ENCODE measurements at places on chromosomes 1 and 21.

DNA sequence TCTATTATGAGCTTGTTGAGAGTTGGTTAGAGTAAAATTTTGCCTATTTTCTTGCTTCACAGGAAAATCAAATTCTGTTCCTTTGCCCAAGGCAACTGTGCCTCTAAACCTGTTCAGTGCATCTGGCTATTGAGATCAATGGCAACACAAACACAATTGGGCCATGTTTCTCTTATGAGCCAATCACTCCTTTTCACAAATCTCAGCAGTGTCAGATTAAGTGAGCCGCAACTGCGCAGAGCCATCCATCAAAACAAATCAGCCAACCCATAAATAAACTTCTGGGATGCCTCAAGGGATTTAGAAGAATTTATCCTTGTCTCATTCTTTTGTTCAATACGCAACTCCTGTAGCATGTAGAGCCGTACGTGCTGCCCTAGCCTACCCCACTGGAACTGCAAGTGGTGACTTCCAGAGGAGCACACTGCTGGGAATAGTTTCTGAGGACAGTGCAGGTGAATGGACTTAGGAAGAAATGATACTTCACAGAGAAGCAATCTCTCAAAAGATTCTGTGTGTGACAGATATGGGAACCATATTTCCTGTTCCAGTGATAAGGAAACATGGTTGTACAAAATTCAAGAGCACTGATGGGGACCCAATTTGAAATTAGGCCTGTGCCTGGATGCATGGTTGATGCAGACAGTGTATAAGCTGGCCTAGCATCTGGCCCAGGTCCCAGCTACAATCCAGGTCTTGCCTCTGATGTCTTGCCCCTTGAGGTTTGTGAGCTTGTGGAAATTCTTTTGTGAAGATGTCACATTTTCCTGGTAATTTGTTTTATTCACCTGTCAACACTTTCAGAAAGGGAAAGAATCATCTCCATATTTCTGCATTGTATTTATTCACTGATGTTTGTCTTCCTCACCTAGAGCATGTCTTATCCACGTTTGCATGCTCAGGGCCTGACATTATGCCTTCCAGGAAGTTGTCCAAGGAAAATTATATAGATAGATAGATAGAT, 166.2 kb downstream of the URB2 start:
- DNase-seq = no peak

- no peak for DNase-seq
Measured at GRCh38 chr1:58443986-58444868, 102.3 kb downstream of the OMA1 start.

DNA sequence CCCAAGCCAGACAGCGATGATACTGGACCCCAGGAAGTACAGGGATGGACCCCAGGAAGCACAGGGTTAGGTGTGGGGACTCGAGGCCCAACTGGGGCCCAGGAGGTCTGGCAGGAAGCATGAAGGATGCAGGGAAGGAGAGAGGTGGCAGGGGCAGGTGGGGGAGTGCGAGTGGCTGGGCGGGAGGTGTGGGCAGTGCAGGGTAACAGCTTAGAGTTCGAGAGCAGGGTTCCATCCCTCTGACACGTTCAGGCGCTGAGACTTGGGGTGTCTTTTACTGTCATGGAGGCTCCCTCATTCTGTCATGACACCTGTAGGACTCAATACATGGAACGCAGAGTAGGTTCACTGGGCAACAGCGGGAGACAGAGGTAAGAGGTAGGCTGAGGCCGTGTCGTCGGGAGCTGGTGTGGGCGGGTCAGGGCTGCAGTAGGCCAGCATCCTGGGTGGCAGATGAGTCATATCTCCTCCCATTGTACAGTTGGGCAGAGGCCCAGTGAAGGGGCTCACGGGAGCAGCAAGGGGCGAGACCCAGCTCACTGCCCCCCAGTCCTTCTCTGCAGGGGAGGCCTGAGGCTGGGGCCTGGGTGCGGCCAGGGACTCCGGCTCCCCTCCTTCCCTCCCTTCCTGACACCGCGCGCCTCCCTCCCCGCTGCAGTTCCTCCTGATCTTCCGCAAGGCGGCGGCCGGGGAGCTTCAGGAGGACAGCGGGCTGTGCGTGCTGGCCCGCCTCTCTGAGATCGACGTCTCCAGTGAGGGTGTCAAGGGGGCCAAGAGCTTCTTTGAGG, 11.6 kb upstream of the CTRC start:
- DNase-seq = no peak

DNA sequence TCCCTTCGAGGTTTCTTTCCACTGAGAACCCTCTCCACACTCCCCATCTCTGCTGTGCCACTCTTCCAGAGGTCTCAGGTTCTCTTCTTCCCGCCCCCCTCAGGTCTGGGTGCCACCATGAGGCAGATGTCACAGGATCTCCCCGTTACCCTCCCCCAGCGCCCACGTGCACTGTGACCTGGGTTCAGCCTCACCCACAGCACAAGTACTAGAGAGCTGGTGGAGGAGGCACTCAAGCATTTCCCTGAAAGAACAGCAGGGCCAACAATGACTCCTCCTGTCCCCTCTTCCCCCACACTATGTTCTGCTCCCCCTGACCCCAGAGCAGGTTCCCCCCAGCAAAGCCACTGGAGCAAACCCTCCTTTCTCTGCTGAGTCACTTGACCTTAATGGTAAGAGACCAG, 14.3 kb downstream of the PLEKHA6 start:
- DNase-seq = no peak

- DNase-seq = no peak
Measured at GRCh38 chr1:5298376-5298775, 644.0 kb downstream of the AJAP1 start.

DNA sequence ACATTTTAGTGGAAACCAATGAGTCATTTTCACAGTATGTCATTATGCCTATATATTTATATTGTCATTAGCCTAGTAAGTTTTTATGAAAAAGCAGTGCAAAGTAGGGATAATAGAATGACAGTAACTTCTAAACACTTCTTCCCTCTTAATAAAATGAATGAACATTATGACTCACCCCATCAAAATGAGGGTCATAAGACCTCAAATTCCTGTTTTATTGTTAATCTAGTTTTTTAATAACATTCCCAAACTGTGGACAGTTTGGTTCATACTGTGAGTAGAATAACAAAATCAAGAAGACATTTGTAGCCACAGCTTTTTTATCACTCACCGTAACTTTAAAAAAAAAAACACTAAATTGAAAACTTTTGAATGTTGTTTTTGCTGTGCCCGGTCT, 160.5 kb downstream of the LRRC40 start:
- peak; percentile 16 for DNase-seq

- no peak for DNase-seq
Measured at GRCh38 chr1:244917073-244917670, 52.8 kb upstream of the HNRNPU start.

- DNase-seq = no peak
Measured at GRCh38 chr21:17513214-17514123, 626 bp downstream of the CXADR start.

DNA sequence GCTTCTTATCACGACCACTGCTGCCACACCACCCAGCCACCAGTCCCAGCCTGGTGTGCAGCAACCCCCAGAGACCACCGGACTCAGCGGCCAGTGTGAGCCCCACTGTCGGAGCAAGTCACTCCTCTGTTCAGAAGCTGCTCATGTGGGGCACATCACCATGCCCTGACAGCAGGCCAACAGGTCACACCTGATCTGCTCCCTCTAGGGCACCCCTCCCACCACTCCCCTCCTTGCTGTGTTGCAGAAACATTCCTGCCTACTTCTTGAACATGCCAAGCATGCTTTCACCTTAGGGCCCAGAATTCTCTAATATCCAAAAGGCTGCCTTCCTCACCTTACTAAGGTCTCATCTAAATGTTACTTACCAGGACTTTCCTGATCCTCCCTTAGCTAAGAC, 146.5 kb downstream of the SLC45A1 start:
- DNase-seq = no peak

DNA sequence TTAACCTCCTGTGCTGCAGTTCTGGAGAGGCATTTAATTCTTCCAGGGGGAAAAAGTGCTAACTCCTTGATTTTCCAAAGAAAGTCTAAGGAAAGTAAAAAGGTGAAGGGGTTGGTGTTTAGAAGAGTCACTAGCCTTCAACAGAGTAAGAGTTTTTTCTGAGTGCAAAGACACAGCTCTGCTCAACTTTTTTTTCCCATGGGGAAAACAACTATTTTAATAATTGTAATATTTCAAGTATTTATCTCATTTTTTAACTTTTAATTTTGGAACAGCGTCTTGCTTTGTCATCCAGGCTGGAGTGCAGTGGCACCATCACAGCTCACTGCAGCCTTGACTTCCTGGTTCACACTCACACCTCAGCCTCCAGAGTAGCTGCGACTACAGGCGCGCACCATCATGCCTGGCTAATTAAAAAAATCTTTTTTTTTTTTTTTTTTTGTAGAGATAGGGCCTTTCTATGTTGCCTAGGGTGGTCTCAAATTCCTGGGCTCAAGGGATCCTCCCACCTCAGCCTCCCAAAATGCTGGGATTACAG, 202.6 kb downstream of the APP start:
- DNase-seq = no peak

DNA sequence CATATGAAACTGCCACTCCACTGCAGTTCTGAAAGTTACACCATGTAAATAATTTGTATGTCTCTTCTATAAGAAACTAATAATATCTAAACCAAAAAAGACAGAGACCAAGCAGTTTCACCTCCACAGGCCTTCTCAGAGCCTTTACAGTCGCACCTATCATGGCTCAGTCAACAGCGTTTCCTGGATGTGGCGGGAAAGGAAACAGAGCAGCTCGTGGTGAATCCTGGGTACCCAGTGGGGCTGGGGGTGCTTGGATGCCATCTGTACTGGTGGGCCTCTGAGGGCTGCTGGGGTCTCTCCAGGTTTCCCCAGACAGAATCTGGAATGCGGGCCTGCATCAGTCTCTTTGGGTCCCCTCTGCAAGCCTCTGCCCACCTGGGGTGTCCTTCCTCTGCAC, 100.2 kb upstream of the CASZ1 start:
- DNase-seq = no peak

- no peak for DNase-seq
Measured at GRCh38 chr1:50066806-50067205, 41.9 kb upstream of the ELAVL4 start.

DNA sequence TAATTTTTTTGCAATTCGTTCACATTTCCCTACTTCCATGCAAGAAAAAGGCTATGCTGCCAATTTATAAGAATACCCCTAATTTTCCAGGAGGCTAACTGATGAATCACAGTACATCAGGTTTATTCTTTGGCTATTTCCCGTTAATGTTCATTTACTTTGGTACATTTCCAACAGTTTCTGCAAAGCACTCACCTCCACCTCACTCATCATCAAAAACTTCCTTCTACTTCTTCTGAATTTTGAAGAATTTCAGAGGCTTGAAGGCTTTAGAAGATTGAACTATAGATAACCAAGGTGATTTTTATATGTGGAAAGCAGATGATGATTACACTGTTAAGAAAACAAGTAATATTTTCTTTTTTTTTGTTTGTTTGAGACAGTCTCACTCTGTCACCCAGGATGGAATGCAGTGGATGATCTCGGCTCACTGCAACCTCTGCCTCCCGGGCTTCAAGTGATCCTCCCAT, 60.5 kb upstream of the HP1BP3 start:
- peak; percentile 45 for DNase-seq

GRCh38 chr1:184940694-184941409, 33.5 kb downstream of the NIBAN1 start:
- DNase-seq = no peak

GRCh38 chr1:200778766-200779165, 40.1 kb downstream of the CAMSAP2 start:
- DNase-seq = no peak

- no peak for DNase-seq
Measured at GRCh38 chr1:111480674-111481073, 6.9 kb downstream of the C1orf162 start.

DNA sequence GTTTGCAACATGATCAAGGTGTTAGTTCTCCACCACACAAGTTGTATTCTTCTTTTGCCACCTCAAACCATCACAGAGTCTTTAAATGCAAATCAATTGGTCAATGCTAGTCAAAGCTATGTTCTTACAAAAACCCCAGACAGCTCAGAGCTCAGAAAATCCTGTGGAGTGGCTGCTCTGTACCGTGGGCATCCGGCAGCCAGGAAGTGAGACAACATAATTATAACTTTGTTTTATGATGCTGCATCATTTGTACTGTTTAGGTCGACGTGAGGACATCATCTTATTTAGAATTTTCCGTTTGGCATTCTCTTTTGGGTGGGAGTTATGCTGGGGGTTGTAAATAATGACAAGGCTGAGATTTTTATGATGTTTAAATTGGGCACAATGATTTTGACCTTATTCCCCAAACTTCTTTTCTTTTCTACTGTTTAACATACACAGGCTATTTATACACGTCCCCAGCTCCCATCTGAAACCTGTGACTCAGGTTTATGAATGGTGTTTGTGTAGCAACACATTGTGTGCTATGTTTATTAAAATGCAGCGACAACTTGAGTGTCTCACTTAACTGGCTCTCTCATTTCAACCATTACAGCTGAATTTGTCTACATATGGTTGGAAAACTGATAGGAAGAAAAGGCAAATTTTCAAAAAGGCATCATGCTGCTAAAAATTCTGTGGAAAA, 124.0 kb downstream of the CNIH3 start:
- DNase-seq = no peak

Data from kidney epithelial cell (primary cell).